ENCODE measurements at places on chromosomes 6 and 20.

GRCh38 chr6:139164001-139164400 is 29.1 kb downstream of the HECA start:
- DNase-seq: no peak

GRCh38 chr6:167485186-167485978 is 160.5 kb downstream of the TTLL2 start:
- no peak for DNase-seq

GRCh38 chr6:125112934-125113333 is 40.6 kb upstream of the TPD52L1 start:
- no peak for DNase-seq

DNA sequence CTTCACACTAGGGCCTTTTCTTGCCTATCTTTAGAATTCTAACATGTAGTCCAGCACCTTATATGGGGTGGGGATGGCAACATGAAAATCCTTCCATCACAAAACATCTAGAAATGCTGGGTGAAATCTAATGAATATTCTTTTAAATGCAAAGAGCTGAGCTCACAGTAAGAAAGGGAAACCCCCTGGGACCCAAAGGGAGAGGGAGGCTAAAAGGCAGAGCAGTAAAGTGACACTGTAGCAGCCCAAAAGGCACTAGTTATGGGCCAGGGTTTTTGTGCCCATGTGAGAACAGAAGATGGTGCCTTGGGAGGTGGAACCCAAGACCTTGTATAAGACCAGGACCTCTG is 66.7 kb downstream of the TRAM2 start:
- DNase-seq: no peak

DNA sequence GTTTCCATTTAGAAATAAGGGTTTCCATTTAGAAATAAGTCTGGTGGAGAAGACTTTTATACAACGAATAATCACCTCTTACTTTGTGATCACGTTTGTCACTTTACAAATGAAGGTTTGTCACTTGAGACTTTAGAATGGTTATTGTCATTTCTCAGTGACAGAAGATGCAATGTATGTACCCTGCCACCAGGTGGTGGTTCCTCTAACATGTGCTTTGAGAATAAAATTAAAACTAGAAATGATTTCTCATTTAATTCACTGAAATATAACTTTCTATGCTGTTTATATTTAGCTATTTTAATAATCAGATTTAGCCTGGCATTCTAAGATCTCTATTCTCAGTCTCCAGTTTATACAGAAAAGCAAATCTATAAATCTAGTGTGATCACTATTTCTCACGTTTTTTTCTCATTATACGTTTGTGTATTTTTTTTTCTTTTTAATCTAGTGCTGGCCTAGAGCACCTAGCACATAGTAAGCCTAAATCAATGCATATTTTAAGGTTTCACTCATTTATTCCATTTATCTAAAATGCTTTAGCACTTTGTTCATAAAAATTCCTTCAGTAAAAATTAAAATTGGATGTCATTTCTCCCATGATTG is 57.4 kb upstream of the TFAP2D start:
- DNase-seq: peak; percentile 10

- DNase-seq: no peak
These were observed 31.8 kb upstream of the CCDC167 start for GRCh38 chr6:37531437-37532036.

DNA sequence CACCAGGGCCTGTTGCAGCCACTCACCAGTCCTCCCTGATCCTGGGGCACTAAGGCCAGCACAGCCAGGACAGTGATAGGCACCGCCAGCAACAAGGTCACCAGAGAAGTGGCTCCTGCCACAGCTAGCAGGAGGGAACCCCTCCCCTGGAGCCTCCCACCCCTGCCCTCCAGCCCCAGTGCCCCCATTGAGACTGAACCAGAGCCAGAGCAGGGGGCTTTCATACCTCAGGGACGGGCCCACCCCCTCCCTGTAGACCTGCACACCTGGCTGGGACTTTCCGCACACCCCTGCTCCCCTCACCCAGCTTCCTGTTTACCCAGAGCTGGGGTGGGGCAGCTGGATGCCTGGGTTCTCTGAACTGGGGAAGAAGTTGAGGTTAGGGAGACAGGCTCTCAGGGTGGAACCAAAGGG is at the start of gene LTB:
Gene LTB (minus strand): TSS at position 195 of the 414 bp plus-strand sequence. CDS start 7 bp downstream, at position 188.
- DNase-seq: no peak

- DNase-seq: no peak
These were observed 15.5 kb upstream of the CLDN20 start for GRCh38 chr6:155248008-155249001.
